ENCODE measurements at places on chromosomes 2 and 18. TPM values are rescaled to one million over a fixed set of nuclear protein-coding genes. Genes with fewer than 3 reads are reported as not detected.
A peak's percentile ranks its signal among the peaks of the same experiment; 100 is the strongest.

GALNT14 gene
- total RNA-seq = 0.15 TPM

AQP12B gene
- not detected for total RNA-seq

GAL3ST2 gene
- total RNA-seq = 0.56 TPM

GRCh38 chr2:29281916-29282247 is 166.7 kb downstream of the CLIP4 start:
- no peak for DNase-seq
- no peak overlapping the region for H3K27ac ChIP-seq
- H3K27me3 ChIP-seq = no peaks in the 10 kb centered on the region
- no peaks in the 10 kb centered on the region for H3K36me3 ChIP-seq
- no peak overlapping the region for H3K4me3 ChIP-seq

DNA sequence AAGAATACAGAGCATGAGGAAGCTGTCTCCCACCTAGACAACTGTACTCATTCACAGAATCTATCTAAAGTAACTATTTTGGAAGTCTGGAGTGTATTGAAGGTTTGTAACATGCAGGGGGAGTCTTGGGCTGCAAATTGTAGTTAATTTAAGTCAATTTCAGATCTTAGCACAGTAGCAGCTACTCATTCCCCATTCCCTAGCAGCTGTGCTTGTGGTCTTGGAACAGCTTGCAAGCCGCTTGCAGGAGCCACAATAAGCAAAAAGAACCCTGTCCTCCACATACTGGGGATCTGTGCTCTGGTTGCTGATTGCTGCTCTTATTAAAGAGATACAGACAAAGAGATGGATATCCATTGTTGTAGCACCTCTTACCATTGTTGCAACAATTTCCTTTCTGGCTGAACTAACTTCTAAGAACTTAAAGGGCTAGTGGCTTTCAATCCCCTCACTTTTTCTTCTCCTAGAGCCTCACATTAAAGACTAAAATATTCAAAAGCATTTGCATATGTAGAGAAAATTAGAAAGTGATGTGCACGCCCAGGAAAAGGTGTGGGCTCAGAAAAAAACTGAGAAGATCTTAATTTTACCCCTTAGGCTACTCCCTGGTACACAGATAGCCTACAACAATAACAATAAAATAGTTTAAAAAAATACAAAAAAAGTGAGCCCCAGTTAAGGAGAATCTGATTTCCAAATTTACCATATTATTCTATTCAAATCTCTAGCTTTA is 1775.1 kb upstream of the PIK3C3 start:
- no peaks in the 10 kb centered on the region for H3K4me1 ChIP-seq
- H3K27me3 ChIP-seq = no peaks in the 10 kb centered on the region
- H3K36me3 ChIP-seq = no peaks in the 10 kb centered on the region
- DNase-seq = no peak
- no peak overlapping the region for H3K27ac ChIP-seq
- H3K4me3 ChIP-seq = no peak overlapping the region

TMEM17 gene
- total RNA-seq = 0.90 TPM

CTLA4 gene
- total RNA-seq = 0.35 TPM

GRCh38 chr2:237590272-237591140 is at the start of gene RAB17:
RAB17 (minus strand) TSS chr2:237590734; CDS start chr2:237586154, 4,580 bp downstream.
- H3K4me1 ChIP-seq = no peaks in the 10 kb centered on the region
- DNase-seq = no peak
- no peaks in the 10 kb centered on the region for H3K36me3 ChIP-seq

GRCh38 chr18:54777118-54777791 is 51.0 kb upstream of the RAB27B start:
- no peak overlapping the region for H3K27ac ChIP-seq
- DNase-seq = no peak
- no peaks in the 10 kb centered on the region for H3K4me1 ChIP-seq
- no peak overlapping the region for H3K4me3 ChIP-seq
- no peaks in the 10 kb centered on the region for H3K36me3 ChIP-seq

DNA sequence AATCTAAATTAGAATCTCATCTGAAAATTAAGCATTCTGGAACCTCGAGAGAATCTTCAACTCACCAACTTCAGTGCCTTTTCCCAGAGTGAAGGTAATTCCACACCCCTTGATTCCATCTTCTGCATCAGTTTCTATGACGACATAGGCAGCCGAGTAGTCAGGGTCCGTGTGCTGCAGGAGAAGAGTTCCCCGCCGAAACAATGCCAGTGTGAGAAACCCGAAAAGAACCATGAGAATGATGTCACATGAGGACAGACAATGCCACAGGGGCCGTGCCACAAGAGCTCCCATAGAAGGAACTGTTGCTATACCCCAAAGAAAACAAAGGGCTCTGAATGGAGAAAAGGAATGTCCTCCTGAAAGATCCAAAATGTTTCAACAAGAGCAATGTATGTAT is 6.0 kb downstream of the ENOSF1 start:
- H3K4me3 ChIP-seq = no peak overlapping the region
- H3K4me1 ChIP-seq = no peaks in the 10 kb centered on the region
- H3K27ac ChIP-seq = no peak overlapping the region
- DNase-seq = peak; percentile 21

VSNL1 gene
- 30.2 TPM for total RNA-seq

LOXHD1 gene
- total RNA-seq = not detected

DNA sequence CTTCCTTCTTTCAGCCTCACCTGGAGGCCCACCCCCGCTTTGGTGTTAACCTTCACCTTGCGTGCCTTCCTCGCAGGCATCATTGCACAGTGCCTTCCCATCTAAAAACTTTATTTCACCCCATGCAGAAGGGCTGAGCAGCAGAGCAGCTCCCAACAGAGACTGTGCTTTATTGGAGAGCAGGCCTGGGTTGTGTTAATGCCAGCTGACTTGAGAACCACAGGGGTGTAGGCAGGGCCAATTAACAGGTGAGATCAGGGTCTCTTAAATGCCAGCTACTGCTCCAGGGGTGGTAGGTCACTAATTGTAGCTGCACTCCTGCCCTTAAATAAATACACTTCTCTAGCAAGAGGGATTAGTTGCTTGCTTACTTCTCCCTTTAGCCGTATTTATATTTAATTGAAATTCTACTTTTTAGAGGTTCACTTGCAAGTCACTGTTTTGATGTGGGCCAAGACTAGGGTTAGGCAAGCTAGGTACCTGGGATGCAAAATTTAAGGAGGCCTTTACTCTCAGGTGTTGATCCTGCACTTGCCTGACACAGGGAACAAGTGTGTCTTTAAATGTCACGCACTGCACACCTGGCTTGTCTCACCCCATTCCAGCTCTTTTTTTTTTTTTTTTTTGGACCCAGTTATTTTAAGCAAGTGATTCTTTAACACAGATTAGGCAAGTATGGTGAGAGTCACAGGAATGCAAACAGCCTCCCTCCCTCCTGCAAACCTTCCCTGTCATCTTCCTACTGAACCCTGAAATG is 54.5 kb downstream of the LYPD1 start:
- H3K27me3 ChIP-seq = no peaks in the 10 kb centered on the region
- H3K36me3 ChIP-seq = no peaks in the 10 kb centered on the region
- no peak for DNase-seq

DNA sequence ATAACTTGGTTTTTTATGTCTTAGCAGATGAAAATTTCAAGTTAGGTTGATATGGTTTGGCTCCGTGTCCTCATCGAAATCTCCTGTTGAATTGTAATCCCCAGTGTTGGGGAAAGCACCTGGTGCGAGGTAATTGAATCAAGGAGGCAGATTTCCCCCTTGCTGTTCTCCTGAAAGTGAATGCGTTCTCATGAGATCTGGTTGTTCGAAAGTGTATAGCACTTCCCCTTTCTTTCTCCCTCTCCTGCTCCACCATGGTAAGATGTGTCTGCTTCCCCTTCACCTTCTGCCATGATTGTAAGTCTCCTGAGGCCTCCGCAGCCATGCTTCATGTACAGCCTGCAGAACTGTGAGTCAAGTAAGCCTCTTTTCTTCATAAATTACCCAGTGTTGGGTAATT is 242.1 kb upstream of the TNP1 start:
- H3K36me3 ChIP-seq = no peaks in the 10 kb centered on the region

KCNJ13 gene
- total RNA-seq = not detected

ADD2 gene
- 1.1 TPM for total RNA-seq

PNPT1 gene
- total RNA-seq = 11.9 TPM

DNA sequence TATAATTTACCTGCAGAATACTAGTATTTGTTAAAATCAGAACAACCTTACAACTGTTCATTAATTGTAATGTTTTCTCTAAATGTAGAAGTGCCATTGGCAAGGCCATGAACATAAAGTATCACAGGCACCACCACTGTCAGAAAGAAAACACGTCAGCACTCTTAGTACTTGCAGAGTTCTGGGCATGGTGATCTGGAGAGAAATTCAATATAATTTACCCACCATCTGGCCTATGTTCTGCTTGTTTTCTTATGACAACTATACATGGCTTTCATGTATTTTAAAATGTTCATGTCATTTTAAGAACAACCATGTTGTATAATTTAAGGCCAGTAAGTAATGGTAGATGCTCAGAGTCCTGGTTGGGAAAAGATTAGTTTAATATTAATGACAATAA is 114.2 kb upstream of the SULT1C3 start:
- no peaks in the 10 kb centered on the region for H3K27me3 ChIP-seq
- H3K4me3 ChIP-seq = no peak overlapping the region
- no peaks in the 10 kb centered on the region for H3K4me1 ChIP-seq
- no peak for DNase-seq

DYNAP gene
- not detected for total RNA-seq

- H3K36me3 ChIP-seq = no peaks in the 10 kb centered on the region
- H3K27me3 ChIP-seq = no peaks in the 10 kb centered on the region
- H3K4me3 ChIP-seq = no peak overlapping the region
- peaks cover under 1% of the 10 kb centered on the region for H3K4me1 ChIP-seq
Measured at GRCh38 chr18:23306822-23307221, 146.3 kb upstream of the RIOK3 start.

ABCG8 gene
- total RNA-seq = not detected

CHRND gene
- not detected for total RNA-seq

EVX2 gene
- total RNA-seq = not detected

DSC3 gene
- total RNA-seq = 5.1 TPM

DNA sequence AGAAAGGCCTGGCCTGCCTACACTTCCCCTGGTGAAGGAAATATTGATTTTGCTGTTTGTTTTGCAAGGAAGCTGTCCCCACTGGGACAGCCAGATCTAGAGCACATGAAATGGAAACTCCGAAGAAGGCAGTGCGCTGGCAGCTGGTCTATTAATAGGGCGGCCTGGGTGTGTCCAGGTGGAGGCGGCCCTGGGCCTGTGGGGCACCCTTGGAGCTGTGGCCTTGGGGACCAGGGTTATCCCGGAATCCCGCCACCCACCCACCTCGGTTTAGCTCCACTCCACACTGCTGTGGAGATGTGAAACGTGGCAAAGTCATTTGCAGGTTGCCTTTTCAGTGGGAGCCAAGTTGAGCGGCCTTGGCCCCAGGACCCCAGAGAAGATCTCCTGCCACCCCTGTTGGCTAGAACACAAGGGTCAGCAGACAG is 204.3 kb downstream of the KLHL29 start:
- no peak for DNase-seq
- no peak overlapping the region for H3K4me3 ChIP-seq
- peaks cover 40% of the 10 kb centered on the region for H3K4me1 ChIP-seq
- peak overlapping the region; percentile 40 for H3K27ac ChIP-seq
- H3K36me3 ChIP-seq = no peaks in the 10 kb centered on the region

LCT gene
- total RNA-seq = not detected

- no peak for DNase-seq
- H3K4me1 ChIP-seq = no peaks in the 10 kb centered on the region
- no peak overlapping the region for H3K4me3 ChIP-seq
- no peaks in the 10 kb centered on the region for H3K27me3 ChIP-seq
- no peak overlapping the region for H3K27ac ChIP-seq
Measured at GRCh38 chr2:208929894-208930427, 493.9 kb upstream of the MAP2 start.

- DNase-seq = no peak
- H3K27ac ChIP-seq = no peak overlapping the region
- no peaks in the 10 kb centered on the region for H3K27me3 ChIP-seq
- H3K4me3 ChIP-seq = no peak overlapping the region
- H3K4me1 ChIP-seq = no peaks in the 10 kb centered on the region
- H3K36me3 ChIP-seq = no peaks in the 10 kb centered on the region
Measured at GRCh38 chr2:201881741-201882140, 75.4 kb downstream of the CDK15 start.

TTC32 gene
- 6.6 TPM for total RNA-seq

DNA sequence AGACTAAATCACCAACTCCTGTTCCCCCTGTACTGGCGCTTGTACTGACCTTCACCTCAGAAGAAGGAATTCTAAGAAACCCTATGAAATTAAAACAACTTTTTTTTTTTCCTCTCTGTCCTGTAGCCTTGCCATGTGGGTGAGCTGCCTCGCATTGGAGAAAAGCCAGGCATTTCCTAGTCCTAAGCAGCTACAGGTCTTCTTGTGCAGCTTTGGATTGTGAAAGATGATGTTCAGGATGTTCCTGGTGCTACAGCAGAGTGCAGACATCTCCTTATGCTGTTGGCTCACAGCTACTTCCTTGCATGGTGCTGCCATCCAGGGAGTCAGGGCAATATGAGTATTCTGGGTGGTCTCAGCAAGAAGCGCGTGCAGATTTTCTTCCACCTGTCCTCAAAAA is 11.9 kb downstream of the PIK3C3 start:
- no peak for DNase-seq
- H3K27me3 ChIP-seq = no peaks in the 10 kb centered on the region
- H3K4me3 ChIP-seq = no peak overlapping the region
- peaks cover 27% of the 10 kb centered on the region for H3K36me3 ChIP-seq
- no peaks in the 10 kb centered on the region for H3K4me1 ChIP-seq

MREG gene
- 0.35 TPM for total RNA-seq

GRCh38 chr2:151238527-151239487 is 22.9 kb downstream of the RBM43 start:
- no peaks in the 10 kb centered on the region for H3K36me3 ChIP-seq
- no peak overlapping the region for H3K27ac ChIP-seq
- H3K27me3 ChIP-seq = no peaks in the 10 kb centered on the region

- no peak overlapping the region for H3K27ac ChIP-seq
- no peak for DNase-seq
Measured at GRCh38 chr2:69275490-69275889, 111.5 kb downstream of the GFPT1 start.

DNA sequence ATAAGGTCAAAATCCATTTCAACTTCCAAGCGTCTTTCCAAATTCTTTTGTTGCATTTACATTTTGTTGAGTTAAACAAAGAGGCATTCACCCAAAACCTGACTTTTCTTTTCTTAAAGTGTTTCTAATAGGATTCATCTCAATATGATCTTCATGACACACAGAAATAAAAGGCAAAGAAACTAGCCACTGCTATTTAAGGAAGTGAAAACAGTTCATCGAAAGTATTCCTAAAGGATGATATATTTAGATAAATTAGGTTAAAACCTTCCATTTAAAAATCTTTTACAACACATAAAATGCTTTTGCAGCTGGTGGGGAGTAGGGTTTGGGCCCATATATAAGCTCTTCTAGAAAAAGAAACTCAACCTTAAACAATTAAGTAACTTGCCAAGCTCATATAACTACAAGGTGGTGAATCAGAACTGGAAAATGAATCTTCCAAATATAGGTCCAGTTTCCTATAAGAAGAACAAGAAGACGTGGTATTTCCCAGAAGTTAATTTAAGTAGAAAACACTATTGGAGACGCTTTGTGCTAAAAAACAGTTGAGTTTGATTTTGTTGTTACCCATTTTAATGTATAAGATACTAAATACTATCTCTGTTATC is 336.0 kb upstream of the HNRNPA3 start:
- no peaks in the 10 kb centered on the region for H3K4me1 ChIP-seq
- H3K27me3 ChIP-seq = no peaks in the 10 kb centered on the region
- no peak for DNase-seq
- no peaks in the 10 kb centered on the region for H3K36me3 ChIP-seq
- H3K4me3 ChIP-seq = no peak overlapping the region
